ENCODE measurements at places on chromosomes 7 and 10.
A peak's percentile ranks its signal among the peaks of the same experiment; 100 is the strongest.

- DNase-seq: no peak
These were observed 928.1 kb downstream of the CCSER2 start for GRCh38 chr10:85256481-85256880.

GRCh38 chr7:41559426-41559825 lies 143.5 kb downstream of the INHBA start:
- no peak for DNase-seq

- DNase-seq: no peak
These were observed 437.5 kb upstream of the MBL2 start for GRCh38 chr10:53209944-53210611.

DNA sequence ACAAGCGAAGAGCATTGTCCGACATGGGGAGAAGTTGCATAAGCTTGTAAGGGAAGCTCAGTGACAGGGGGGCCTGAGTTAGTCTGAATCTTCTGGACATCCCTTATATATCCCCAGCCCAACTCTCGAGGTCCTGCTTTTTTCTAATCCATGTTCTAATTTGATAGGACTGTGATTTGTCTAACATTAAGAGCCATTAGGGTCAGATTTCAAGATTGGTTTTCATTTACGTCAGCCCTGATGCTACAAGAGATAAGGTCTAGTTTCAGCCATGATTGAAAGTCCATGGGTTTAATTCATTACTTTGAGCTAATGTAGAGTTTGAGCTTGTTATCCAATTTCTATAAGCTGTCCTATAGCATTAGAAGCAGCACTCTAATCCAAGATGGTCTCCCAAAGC lies 20.3 kb downstream of the TLX1 start:
- DNase-seq: no peak

GRCh38 chr10:76729841-76730487 lies 907.6 kb downstream of the KCNMA1 start:
- DNase-seq: no peak

GRCh38 chr10:103648636-103649532 lies 155.4 kb downstream of the NEURL1 start:
- no peak for DNase-seq

GRCh38 chr10:101840741-101841453 lies 2.7 kb downstream of the KCNIP2 start:
- DNase-seq: peak; percentile 80

- no peak for DNase-seq
These were observed 34.9 kb upstream of the PTF1A start for GRCh38 chr10:23157239-23157681.

DNA sequence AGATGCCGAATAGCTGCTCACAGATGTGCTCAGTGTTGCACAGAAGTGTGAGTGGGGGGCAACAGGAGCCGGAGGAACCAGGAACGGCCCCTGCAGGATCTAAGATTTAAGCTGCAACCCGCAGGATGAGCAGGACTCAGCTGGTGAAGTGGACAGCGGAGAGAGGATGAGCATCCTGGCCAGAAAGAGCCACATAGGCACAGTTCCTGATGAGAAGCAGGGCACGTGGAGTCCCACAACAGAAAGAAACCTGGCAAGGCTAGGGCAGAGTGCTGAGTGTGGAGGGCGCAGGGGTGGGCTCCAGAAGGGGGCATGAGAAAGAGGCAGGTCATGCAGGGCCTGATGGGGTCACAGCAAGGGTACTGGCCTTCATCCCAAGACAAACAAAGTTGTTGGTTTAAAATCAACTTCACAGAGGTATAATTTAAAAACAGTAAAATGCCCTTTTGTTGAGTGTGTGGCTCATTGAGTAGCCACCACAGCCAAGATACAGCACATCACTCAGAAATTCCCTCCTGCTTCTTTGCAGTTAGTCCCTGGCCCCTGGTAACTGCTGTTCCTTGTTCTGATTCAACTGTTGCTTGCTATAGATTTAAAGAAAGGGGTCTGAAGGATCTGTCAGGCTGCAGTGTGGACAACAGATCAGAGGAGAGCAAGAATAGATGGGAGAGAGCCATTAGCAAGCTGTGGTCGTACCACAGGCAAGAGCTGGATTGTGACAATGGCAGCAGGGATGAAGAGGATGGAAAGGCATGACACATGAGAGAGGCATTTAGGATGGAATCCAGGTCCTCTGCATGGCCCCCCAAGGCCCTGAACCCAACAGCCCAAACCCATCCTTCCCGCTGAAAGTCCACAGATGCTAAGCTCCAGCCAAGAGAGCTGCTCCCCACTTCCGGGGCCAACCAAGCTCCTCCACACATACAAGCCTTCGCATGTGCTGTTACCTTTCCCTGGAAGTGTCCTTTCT lies 53.1 kb upstream of the OSBPL3 start:
- no peak for DNase-seq

GRCh38 chr10:79192677-79193003 lies 123.9 kb downstream of the ZMIZ1 start:
- DNase-seq: no peak

DNA sequence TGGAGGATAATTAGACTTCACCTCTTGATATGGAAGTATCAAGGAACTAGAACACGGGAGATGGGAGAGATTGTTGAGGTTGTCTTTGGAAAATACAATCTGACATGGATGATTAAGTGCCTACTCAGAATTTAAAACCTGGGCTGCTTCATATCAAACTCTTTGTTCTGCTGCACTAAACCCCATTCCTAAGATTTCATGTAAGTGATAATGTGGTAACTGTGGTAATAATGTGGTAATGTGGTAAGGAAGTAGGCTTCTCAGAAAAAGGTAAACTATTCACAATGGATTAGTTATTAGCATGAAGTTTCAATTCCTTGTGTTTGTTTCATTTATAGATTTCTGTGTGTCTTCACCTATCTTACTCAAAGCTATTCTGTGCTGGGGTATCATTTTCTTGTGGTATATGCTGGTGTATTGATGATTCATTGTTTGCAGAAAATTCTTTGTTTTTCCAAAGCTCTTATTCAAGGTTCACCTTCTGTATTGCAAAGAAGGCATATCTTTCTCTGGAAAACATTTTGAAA lies 129.9 kb upstream of the TAC1 start:
- no peak for DNase-seq

- no peak for DNase-seq
These were observed 12.6 kb downstream of the BLVRA start for GRCh38 chr7:43771128-43771527.

- no peak for DNase-seq
These were observed 52.6 kb downstream of the EVX1 start for GRCh38 chr7:27295236-27295635.

GRCh38 chr7:55572378-55573233 lies at the start of gene VOPP1:
Gene VOPP1 (minus strand): TSS chr7:55572502. CDS start chr7:55572324, 178 bp downstream.
- peak; percentile 60 for DNase-seq

DNA sequence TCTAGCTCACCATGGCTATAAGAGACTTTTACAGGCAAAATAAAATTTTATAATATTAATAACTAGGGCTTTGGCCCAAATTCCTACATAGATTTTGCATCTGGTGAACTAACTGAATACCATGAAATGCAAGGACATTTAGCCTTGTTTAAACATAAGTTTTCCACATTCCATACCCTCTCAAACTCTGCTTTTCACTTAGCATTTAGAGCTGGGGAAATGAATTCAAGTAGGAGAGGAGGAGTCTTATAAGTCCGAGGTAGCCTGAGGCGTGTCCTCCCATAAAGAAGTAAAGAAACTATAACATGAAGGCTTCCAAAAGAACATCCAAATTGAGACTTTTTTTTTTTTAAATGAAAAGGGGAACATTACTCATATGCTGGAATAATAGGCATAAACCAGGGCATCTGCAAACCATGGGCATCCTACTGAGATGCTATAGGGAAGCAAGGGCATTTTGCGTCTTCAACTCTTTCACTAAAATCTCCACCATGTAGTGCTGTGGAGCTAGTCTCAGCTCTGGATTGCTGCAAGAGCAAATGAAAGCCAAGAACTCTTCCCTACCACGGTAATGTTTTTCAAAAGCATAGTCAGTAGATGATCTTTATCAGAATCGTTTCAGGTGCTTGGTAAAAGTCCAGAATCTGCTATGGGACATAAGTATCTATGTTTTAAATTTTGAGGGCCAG lies 79.1 kb downstream of the PALS2 start:
- no peak for DNase-seq

GRCh38 chr10:129780198-129780597 lies 183.9 kb downstream of the EBF3 start:
- DNase-seq: no peak

GRCh38 chr7:125462615-125463014 lies 533.0 kb upstream of the POT1 start:
- DNase-seq: no peak

DNA sequence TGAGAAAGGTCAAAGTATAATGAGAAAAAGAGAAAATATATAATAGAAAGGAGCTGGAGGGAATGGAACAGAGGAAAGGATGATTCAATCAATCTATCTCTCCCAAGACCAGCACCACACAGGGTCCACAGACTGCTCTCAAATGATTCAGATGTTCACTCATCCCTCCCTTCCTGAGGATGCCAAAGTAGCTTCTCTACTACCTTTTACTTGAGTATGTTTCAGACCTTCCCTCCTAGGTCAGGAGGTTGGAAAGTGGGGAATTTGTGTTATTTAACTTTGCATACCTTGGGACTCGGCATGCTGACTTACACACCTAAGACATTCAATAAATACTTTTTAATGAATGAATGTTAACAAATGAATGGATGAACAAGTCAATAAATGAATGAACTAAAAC lies 30.6 kb downstream of the CPVL start:
- no peak for DNase-seq

GRCh38 chr10:129780901-129781795 lies 182.9 kb downstream of the EBF3 start:
- DNase-seq: no peak

DNA sequence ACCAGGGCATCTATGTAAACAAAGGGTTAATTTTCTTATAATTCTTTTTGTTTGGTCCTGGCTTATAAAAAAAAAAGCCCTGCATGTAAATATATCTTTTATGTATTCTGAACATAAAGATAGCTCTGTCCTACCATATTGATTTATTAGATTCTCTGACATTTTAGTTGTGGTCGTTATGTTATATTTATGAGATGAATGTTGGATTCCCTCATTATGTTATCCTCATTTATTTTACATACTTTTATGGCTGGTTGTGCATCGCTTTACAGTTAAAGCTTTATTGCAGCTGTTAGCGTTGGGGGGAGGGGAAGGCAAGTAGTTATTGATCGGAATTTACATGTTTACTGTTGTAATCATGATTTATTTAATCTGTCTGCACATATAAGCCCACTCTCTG lies 431.5 kb downstream of the LRMDA start:
- DNase-seq: no peak

DNA sequence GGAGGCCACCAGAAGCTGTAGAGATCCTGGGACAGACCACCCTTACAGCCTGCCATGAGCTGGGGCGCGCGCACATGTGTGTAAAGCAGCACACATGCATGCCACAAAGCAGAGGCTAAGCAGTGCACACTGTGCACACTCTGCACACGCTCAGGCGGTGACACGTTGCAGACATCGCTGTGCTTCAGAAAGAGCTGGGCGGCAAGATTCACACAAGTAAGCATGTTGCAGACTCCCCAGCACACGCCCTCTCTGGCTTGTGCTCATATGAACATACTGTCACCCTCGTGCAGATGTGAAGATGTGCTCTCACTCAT lies 478.9 kb downstream of the DNAJB6 start:
- DNase-seq: no peak

DNA sequence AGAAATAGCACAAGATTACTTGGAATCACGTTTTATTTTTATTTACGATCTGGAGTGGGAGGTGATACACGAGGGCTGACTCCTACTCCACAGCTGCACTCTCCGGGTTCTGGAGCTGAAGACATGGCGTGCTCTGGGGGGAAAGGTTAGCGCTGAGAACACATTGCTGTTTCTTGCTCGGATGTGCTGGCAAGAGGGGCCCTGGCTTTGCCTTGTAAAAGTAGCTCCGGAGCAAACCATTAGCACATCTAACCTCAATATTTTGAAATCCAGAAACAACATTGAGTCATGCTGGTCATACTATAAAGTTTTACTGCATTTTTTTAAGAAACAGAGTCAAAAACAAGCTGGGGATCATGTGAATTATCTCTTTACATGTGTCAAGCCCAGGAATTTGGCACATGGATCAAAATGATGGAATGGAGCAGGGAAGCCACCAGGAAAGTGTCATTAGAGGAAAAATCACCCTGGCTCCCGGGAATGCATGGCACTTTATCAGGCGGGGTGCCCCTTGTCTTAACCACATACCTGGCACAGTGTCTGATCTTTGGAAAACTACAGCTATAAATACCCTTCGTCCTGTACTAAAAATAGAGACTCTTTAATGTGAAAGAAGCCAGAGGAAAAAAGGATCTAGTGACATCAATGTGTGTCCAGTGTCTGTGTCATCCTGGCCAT lies 31.6 kb upstream of the LYZL1 start:
- DNase-seq: no peak

DNA sequence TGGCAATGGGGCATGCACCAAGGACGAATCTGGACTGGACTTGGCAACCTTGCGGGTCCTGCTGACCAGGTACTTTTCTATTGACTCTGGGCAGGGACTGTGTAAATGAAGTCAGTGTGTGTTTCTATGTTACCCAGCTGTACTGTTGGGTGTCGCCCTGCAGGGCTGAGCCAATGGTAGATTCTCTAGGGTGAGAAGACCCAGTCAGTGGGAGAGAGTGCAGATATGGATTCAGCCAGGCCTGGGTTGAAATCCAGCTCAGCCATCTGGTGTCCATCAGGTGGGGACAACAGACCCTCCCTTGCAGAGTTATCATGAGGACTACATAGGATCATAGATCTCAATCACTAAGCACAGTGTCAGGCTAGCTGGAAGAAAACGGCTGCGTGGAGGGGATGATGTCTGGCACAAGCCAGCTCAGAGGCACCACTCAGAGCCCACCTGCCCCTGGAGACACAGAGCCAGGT lies 4.9 kb upstream of the PPIF start:
- DNase-seq: no peak

- DNase-seq: no peak
These were observed 90.9 kb downstream of the NEUROD6 start for GRCh38 chr7:31249671-31250070.

GRCh38 chr10:132579027-132579859 lies 41.7 kb downstream of the INPP5A start:
- no peak for DNase-seq

- DNase-seq: no peak
These were observed 52.2 kb downstream of the UNC5B start for GRCh38 chr10:71264345-71265200.

GRCh38 chr7:113519472-113519871 lies 399.3 kb downstream of the PPP1R3A start:
- DNase-seq: no peak

GRCh38 chr10:77377678-77378352 lies 259.8 kb downstream of the KCNMA1 start:
- DNase-seq: no peak

Measured in activated naive CD4-positive, alpha-beta T cell treated with Interleukin-2 at 50 U/mL for 16 hours (primary cell).